ENCODE measurements at places on chromosomes 12 and 14.

- no peak for DNase-seq
Observed at GRCh38 chr12:91804533-91804932, 341.1 kb downstream of the BTG1 start.

DNA sequence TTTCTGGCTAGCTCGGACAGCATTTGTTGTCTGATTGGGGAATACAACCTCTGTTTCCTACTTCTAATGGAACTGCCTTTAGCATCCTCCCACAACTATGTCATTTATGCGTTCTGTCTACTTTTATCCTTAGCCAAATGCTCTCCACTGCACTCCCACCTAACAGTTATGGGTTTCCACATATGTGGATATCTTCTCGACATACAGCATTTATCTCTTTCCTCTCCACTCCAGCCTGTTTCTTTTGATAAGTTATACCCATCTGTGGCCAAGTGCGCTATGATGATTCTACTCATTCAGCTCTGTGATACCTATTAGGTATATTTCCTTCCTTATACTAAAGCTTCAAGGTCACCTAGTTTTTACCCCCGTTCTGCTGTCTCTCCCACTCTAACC is 122.2 kb upstream of the NAP1L1 start:
- DNase-seq, result no peak

GRCh38 chr12:28973491-28973890 is 175.6 kb upstream of the FAR2 start:
- no peak for DNase-seq

GRCh38 chr12:118783703-118784102 is 197.6 kb upstream of the SRRM4 start:
- no peak for DNase-seq

DNA sequence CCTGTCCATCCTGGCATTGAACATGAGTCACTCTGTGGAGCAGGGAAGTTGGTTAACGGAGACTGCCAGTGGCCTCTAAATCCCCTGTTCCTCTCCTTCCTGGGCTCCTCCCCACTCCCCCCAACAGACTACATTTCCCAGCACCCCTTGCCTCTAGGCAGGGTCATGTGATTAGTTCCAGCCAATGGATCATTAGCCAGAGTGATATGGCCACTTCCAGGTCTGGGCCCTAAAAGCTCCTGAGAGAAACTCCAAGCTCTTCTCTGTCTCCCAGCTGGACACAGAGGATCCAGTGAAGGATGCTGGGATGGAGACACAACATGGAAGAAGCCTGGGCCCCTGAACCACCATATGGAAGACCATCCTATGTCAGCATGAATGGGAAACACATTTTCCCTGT is 54.4 kb upstream of the RFLNA start:
- DNase-seq, result no peak

GRCh38 chr12:92140896-92141536 is 4.6 kb downstream of the BTG1 start:
- DNase-seq, result no peak

DNA sequence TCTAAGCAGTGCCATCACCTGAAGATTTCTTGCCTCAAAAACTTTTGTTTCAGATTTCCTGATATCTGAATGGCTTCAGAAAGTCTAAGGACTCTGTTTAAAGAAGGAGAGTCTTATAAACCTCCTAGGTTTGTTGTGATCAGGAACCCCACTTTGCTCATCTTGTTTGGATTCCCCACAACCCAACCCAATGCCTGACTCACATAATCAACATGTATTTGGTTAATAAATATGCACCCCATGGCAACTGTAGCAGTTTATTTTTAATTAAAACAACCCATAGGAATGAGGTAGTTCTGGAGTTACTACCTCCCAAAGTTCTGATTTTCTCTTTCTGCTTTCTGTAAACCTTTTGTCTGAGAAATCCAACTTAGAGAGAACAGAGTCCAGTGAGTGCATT is 51.5 kb downstream of the DBX2 start:
- no peak for DNase-seq

GRCh38 chr12:124616394-124617221 is 49.2 kb upstream of the NCOR2 start:
- no peak for DNase-seq

DNA sequence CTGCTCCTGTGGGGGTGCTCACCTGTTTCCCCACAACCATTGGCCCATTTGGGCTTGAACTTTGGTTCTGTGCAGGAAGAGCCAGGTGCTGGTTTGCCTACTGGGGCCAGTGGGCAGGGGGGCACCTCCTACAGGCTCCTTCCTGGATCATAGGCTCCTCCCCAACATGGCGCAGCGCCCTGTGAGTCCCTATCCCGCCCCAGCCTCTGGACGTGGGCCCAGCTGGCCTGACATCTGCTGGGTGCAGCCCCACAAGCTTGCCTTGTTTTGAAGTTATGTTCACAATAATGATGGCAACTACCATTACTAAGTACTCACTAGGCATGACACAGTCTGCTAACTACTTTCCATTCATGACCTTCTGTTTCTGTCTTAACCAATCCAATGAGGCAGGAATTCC is 147.8 kb downstream of the RBM19 start:
- no peak for DNase-seq

DNA sequence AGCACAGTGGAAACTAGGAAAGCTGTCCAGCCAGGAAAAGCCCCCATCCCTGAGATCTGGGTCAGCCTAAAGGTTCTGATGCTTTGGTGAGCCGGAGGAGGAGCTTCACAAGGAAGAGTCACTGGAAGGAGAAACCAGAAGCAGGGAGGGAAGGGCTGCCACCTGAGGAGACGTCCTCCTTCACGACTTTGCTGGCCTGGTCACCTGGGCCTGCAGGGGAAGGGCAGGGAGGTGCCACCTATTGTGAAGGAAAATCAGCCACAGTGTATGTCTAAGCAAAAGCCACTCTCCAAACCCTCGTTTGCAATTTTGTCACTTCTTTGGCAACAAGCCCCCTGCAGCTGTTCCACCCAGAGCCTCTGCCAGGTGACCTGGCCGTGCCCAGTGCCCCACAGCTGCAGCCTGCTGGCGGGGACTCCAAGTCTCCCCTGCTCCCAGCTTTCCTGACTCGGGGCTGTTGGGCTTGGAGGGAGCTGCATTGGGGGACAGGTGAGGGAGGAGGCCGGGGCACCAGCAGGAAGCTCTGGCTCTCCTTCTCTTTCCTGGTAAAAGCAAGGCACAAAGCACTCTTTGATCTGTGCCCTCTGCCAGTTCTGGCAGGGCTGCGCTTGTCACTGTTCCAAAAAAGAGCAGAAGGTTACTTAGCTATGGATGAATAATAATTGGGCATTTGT is 120.9 kb upstream of the BCL2L14 start:
- no peak for DNase-seq

GRCh38 chr12:29320295-29321085 is 60.5 kb downstream of the ERGIC2 start:
- no peak for DNase-seq

GRCh38 chr14:24280797-24281460 is 9.5 kb upstream of the RABGGTA start:
- DNase-seq, result no peak

- no peak for DNase-seq
Observed at GRCh38 chr14:73339846-73340595, 102.7 kb downstream of the PAPLN start.

DNA sequence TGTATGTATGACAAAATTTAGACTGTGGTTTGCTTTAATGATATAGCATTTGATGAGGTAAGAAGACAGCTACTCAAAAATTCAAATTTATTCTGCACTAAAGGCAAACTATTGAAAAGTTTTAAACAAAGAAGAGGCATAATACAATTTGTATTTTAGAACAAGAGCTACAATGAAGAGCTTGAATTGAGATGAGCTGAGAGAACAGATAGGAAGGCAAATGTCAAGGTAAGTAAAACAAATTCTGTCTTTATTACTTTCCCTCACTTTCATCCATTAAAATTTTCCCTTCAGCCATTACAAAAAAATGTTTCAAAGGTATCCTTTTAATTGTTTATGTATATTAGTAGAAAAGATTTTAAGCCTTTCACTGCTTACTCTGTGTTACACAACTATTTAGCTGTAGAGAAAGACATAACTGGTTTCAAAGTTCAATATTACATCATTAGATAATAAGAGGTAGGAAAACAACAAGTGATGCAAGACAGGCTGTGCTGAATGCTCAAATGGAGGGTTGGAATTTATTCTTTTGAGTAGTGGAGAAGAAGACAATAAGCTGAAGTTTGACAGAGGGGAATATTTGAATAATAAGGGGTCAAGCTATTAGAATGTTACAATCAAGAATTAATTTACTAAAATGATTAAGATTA is 1334.1 kb downstream of the FSCB start:
- no peak for DNase-seq

GRCh38 chr12:28966046-28966780 is 182.9 kb upstream of the FAR2 start:
- DNase-seq, result no peak

- DNase-seq, result no peak
Observed at GRCh38 chr12:92259291-92259690, 113.6 kb upstream of the BTG1 start.

DNA sequence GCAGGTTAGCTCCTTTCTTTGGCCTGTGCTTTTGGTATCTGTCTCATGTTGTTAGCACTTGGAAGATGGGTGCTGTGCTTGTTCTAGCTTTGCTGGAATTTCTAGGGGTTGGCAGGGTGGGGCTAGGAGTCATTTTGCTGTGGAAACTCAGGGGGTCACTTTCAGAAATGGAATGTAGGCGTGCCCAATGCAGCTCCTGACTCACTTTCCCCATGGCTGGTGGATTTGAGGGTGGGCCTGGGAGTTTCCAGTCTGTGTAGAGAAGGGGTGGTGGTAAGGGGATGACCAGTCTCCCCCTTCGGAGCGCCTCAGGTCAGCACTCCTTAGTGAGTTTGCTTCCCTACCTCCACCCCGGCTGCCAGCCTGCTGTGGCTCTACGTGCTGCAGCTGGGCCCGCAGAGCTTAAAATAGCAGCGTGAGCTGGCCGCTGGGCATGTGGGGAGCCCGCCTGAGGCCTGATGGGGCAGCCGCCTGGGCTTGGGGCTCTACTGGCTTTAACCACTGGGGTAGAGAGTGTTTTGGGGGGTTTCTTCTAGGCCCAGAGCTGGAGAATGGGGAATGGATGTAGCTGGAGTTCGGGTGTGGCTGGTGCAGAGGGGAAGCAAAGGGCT is 108.2 kb downstream of the TSPAN9 start:
- DNase-seq, result no peak

DNA sequence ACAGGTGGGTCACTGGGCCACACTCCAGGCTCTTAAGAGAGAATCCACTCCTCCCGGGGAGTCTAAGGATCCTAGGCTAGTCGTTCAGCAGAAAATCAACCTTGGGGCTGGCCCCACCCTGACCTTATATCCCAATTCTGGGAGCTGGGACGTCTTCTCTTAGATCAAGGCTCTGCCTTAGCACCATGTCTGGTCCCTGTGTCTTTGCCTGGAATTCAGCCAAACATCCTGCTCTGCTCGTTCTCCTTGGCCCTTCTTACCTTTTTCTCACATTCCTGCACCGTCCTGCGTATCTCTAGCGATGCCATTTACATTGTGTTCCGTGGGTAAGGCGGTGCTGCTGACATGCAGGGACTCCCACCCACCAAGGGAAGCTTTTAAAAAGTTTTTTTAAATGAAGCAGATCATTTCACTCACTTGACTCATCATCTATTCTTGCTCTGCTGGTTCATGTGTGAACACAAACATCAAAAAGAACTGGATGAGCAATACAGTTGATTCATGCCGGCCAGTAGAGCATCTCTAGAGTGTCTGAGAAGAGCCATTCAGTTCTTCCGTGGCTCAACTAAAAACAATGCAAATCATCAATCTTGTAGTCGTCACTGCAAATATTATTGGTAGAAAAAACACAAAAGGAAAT is 50.2 kb downstream of the KCNK13 start:
- no peak for DNase-seq

GRCh38 chr14:22375321-22375930 is 213.6 kb downstream of the DAD1 start:
- DNase-seq, result peak; percentile 52

DNA sequence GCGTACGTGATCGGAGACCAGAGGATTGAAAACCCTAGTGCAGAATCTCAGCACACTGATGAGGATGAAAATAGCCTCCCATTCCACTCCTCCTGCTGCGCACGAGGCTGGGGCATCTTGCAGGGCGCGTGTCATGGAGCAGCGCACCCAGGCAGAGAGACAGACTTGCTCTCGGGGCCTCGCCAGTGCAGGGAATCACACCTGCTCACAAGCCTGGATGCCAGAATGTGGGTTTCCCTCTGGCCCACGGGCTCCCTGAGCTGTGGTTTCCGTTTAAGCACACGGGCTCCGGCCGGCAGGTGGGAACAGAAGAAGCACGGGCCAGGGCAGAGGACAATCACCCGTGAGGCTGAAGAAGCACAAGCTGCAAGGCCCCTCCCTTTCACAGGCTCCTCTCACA is 2.0 kb downstream of the FGF6 start:
- DNase-seq, result no peak

- DNase-seq, result no peak
Observed at GRCh38 chr14:42140831-42141279, 534.2 kb downstream of the LRFN5 start.

DNA sequence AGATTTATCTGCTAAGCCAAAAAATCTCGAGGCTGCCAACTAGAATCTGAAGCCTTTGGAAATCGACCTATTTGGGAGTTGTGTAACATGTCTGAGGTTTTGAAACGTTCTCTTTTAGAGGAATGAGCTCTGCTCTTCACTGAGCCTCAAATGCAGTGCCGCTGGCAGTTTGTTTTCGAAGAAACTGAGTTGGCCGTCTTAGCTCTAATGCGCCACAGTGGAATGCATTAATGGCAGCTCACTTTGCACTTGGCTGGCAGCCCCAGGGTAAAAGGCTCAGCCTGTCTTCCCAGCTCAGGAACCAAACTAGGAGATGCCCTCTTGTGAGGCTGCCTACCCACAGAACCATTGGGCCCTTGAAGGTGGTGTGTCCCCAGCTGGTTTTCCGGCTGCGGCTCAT is 53.8 kb downstream of the SFSWAP start:
- DNase-seq, result no peak
